Activated T-helper 1 cell treated with anti-CD3 and anti-CD28 coated beads, Interleukin-12 subunit alpha, Interleukin-12 subunit beta, Interleukin-2, Interleukin-4 antibody, amounts not matched to agents 30 ng/mL and 10 ng/mL and 1 ng/mL, durations not matched to agents 14 hours and 24 hours and 36 hours (primary cell): ENCODE measurements at places on chromosomes 4 and X. TPM values are rescaled to one million over a fixed set of nuclear protein-coding genes. Genes with fewer than 3 reads are reported as not detected.

DNA sequence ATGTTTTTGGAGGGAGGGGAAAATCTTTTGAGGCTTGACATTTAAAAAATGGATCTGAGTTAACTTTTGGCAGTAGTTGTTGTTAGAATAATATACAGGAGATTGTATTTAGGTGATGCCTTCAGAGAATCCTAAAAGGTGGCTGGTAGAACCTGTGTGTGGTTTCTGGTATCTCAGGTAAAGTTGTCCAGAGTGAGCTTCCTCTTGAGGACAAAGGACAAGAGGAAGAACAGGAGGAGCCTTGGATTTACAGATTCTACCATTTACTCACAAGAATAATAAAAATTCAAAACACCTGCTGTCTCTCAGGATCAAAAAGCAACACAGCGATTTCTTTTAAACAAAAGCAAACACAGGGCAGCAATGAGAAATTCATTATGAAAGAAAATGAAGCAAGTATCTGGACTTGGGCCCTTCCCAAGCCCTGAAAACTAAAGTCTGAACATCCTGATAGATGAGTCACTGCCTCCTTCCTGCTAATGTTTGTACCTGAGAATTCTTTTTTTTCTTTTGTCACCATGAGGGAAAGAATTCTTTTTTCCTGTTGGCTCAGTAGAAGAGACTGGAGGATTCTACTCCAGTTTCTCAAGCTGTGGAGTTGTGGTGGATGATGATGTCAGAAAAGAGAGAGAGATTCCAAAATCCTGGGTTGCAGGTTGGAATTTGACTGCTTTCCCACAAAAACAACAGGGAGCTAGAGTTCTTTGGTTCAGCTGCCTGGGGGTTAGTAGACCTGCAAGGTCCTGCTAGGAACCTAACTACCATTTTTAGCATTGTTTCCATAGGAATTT, 31.5 kb upstream of the RAPGEF2 start:
- H3K27ac ChIP-seq = no peak overlapping the region
- H3K4me3 ChIP-seq = no peak overlapping the region

DNA sequence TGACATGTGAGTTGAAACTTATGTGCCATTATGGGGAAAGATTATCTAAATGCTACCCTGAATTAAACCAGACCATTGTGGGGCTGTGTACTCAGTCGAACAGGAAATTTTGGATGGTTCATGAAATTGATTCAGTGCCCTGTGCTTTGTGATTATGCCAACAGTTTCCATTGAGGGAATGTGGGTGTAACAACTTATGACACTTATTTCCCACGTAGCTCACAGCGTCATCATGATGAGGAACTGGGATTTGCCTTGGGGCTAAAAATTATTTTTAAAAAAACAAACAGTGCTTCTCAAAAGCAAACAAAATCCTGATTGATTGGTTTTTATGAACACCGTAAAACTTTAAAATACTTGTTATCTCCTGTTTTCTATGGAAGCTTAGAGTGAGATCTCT, 8.3 kb upstream of the CLTRN start:
- peaks cover 2% of the 10 kb centered on the region for H3K27me3 ChIP-seq
- H3K4me3 ChIP-seq = no peak overlapping the region
- no peak overlapping the region for H3K27ac ChIP-seq
- peaks cover 8% of the 10 kb centered on the region for H3K4me1 ChIP-seq
- no peaks in the 10 kb centered on the region for H3K36me3 ChIP-seq

DNA sequence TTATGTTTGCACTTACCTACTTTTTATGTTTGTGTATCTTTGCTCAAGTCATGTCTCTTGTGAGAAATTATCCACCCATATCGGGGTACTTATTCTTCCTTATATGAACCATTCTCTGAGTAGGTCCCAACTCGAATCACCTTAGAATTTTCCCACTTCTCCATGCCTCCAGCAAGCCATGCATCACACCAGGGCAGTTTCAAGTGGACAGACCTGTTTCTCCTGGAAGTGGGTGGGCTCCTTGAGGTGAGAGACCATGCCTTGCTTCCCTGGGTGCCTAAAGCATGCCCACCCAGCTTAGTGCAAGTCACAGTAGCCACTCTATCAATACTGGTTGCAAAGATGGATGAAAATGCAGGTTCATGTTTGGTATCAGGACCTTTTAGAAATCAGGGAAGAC, 187.2 kb downstream of the KIT start:
- no peaks in the 10 kb centered on the region for H3K36me3 ChIP-seq
- no peak for DNase-seq
- H3K27ac ChIP-seq = no peak overlapping the region
- H3K27me3 ChIP-seq = peaks cover 3% of the 10 kb centered on the region
- H3K4me1 ChIP-seq = no peaks in the 10 kb centered on the region

- DNase-seq = no peak
- no peak overlapping the region for H3K4me3 ChIP-seq
- H3K27me3 ChIP-seq = no peaks in the 10 kb centered on the region
- peak overlapping the region; percentile 61 for H3K27ac ChIP-seq
- peaks cover 31% of the 10 kb centered on the region for H3K36me3 ChIP-seq
Measured at GRCh38 chrX:153731117-153731844, 6.6 kb downstream of the ABCD1 start.

- no peak overlapping the region for H3K27ac ChIP-seq
- DNase-seq = no peak
- no peak overlapping the region for H3K4me3 ChIP-seq
- H3K27me3 ChIP-seq = peaks cover 1% of the 10 kb centered on the region
- no peaks in the 10 kb centered on the region for H3K4me1 ChIP-seq
Measured at GRCh38 chrX:113920661-113921060, 663.2 kb upstream of the HTR2C start.

GRCh38 chrX:130170752-130171445, 863 bp upstream of the RAB33A start:
- H3K27ac ChIP-seq = peak overlapping the region; percentile 86
- peaks cover 37% of the 10 kb centered on the region for H3K4me1 ChIP-seq
- H3K27me3 ChIP-seq = no peaks in the 10 kb centered on the region
- peak; percentile 51 for DNase-seq

DNA sequence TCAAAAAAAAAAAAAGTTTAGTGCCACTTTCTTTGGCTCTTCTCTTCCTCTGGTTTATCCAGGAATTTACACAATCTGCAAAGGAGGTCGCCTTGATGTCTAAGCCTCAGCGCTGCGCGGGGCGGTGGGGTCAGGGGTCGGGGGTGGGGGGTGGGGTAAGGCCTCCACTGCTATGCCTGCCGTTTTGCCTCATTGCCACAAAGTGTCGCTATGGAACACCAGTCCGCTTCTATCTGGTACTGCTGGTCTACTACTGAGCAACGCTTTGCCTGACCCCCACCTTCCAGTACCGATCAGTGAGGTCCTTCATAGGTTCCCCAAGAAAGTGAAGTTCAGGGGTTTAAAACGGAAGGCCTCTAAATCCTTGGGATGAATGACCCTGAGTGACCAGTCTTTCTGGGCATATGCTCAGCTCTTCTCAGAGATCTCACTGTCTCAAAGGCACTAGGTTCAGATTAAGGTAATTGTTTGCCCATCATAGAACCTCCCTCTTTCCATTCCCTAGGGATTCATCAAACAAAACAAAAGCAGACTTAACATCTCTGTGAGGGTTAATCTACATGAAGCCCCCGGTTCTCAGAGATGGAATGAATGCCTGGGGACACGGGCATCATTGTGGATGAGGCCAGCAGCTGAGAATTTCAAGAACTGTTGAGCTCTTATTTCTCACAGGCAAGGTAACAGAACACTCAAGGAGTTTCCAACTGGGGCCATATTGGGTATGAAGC, 16.9 kb upstream of the TSR2 start:
- H3K4me3 ChIP-seq = no peak overlapping the region
- DNase-seq = no peak
- no peaks in the 10 kb centered on the region for H3K36me3 ChIP-seq
- H3K27ac ChIP-seq = no peak overlapping the region

GRCh38 chrX:8194216-8194615, 23.1 kb upstream of the VCX2 start:
- no peaks in the 10 kb centered on the region for H3K4me1 ChIP-seq
- H3K4me3 ChIP-seq = no peak overlapping the region
- no peaks in the 10 kb centered on the region for H3K36me3 ChIP-seq
- H3K27me3 ChIP-seq = no peaks in the 10 kb centered on the region

GRCh38 chr4:59881632-59882031, 1318.5 kb upstream of the ADGRL3 start:
- no peaks in the 10 kb centered on the region for H3K27me3 ChIP-seq
- H3K4me3 ChIP-seq = no peak overlapping the region
- H3K27ac ChIP-seq = no peak overlapping the region
- no peak for DNase-seq
- no peaks in the 10 kb centered on the region for H3K4me1 ChIP-seq

DNA sequence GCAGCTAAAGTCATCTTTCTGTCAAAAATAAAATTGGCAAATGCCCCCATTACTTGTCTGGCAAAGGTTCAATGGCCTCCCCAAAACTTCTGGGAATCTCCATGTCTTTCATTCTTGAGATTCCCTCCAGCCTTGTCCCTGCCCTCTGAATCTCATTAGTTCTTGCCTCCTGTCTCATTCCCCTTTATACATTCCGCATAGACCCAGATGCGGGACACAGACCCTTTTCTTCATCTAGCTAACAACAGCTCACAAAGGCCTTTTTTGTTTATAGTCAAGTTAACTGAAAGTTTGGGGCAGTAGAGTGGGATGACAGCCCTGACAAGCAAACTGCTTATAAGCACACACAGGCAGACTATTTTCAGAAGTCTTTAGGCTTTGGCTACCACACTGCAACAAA, 306.1 kb upstream of the FAM241A start:
- H3K36me3 ChIP-seq = no peaks in the 10 kb centered on the region
- H3K27ac ChIP-seq = no peak overlapping the region
- no peaks in the 10 kb centered on the region for H3K27me3 ChIP-seq
- no peak for DNase-seq
- no peaks in the 10 kb centered on the region for H3K4me1 ChIP-seq
- no peak overlapping the region for H3K4me3 ChIP-seq

DNA sequence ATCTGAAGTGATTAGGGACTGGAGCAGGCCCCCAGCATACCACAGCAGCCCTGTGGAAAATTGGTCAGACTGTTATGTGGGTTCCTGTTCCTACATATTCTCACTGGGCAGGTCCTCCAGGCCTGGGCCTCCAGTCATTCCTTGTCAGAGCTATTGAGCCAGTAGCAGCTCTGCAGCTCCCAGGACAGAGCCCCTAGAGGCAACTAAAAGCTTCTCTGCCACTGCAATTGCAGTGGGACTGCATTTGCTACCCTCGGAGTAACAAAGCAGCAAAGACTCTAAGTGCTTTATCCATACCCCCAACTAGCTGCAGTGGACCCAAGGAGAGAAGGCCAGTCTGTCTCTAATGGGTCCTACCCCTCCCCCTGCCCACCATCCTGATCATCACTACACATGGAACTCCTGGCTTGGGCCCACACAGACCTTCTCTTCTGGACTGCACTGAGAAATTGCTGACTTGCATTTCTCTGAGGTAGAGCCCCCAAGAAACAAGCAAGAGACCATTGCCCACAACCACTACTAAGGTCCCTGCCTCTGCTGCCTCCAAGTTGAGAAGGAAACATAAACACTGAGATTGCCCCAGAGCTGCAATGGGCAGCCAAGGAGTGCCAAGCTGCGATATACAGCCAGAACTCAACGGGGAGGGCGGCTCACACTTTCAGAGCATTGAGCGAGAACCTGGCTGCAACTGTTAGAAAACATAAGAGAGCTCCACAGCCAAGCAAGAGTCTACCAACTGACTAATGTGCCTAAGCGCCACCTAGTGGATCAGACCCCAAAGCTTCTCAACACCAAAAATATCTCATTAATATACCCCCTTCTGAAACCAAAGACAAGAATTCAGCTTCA, 738.7 kb upstream of the NDST4 start:
- H3K4me1 ChIP-seq = no peaks in the 10 kb centered on the region
- DNase-seq = no peak
- H3K4me3 ChIP-seq = no peak overlapping the region
- H3K27me3 ChIP-seq = no peaks in the 10 kb centered on the region
- H3K36me3 ChIP-seq = no peaks in the 10 kb centered on the region

GRCh38 chr4:181331214-181331613, 912.0 kb upstream of the TENM3 start:
- peaks cover 1% of the 10 kb centered on the region for H3K36me3 ChIP-seq
- no peak overlapping the region for H3K4me3 ChIP-seq
- no peaks in the 10 kb centered on the region for H3K4me1 ChIP-seq
- no peak for DNase-seq

GRCh38 chr4:9800848-9801247, 19.4 kb downstream of the DRD5 start:
- no peaks in the 10 kb centered on the region for H3K36me3 ChIP-seq
- H3K27me3 ChIP-seq = peaks cover 14% of the 10 kb centered on the region
- H3K4me3 ChIP-seq = no peak overlapping the region
- DNase-seq = no peak

DNA sequence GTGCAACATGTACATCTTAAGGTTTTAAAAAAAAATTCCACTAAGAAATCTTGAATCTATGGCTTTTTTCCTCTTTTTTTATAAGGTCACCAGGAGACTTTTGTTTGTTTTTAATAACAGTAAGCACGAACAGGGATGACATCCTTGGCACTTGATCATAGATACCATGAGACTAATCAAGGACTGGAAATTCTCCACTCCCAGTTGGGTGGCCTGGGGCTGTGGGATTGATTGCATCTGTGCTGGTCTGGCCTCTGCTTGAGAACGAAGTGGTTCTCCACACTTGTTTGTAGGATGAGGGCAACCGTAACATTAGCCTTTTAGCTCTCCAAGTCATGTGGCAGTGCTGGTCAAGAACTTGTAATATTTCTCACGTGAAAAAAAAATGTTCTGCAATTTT, 35.4 kb downstream of the SNX25 start:
- no peak for DNase-seq
- peaks cover 30% of the 10 kb centered on the region for H3K4me1 ChIP-seq
- no peak overlapping the region for H3K27ac ChIP-seq
- H3K4me3 ChIP-seq = no peak overlapping the region

GRCh38 chr4:99759346-99759984, 57.2 kb upstream of the DAPP1 start:
- H3K27me3 ChIP-seq = no peaks in the 10 kb centered on the region
- H3K27ac ChIP-seq = no peak overlapping the region
- no peak overlapping the region for H3K4me3 ChIP-seq
- H3K4me1 ChIP-seq = peaks cover 11% of the 10 kb centered on the region

GRCh38 chr4:68349279-68349648, 626 bp downstream of the YTHDC1 start:
- peaks cover 41% of the 10 kb centered on the region for H3K4me1 ChIP-seq
- DNase-seq = peak; percentile 8
- H3K27me3 ChIP-seq = peaks cover 9% of the 10 kb centered on the region
- H3K27ac ChIP-seq = peak overlapping the region; percentile 96
- H3K36me3 ChIP-seq = peaks cover 10% of the 10 kb centered on the region
- H3K4me3 ChIP-seq = peak overlapping the region; percentile 91

- no peak for DNase-seq
- H3K36me3 ChIP-seq = no peaks in the 10 kb centered on the region
- no peak overlapping the region for H3K4me3 ChIP-seq
Measured at GRCh38 chr4:3344596-3344995, 51.8 kb downstream of the RGS12 start.

- H3K36me3 ChIP-seq = no peaks in the 10 kb centered on the region
- no peaks in the 10 kb centered on the region for H3K4me1 ChIP-seq
- no peak overlapping the region for H3K27ac ChIP-seq
- H3K4me3 ChIP-seq = no peak overlapping the region
- H3K27me3 ChIP-seq = no peaks in the 10 kb centered on the region
Measured at GRCh38 chr4:86675548-86675947, 81.4 kb downstream of the PTPN13 start.

- H3K4me3 ChIP-seq = no peak overlapping the region
- peaks cover 11% of the 10 kb centered on the region for H3K36me3 ChIP-seq
- DNase-seq = no peak
- no peaks in the 10 kb centered on the region for H3K27me3 ChIP-seq
- no peak overlapping the region for H3K27ac ChIP-seq
Measured at GRCh38 chr4:122900314-122900713, 22.1 kb downstream of the NUDT6 start.

IL1RAPL1 gene
- not detected in 2 replicates for total RNA-seq

TMEM31 gene
- total RNA-seq = not detected in 2 replicates

LRIT3 gene
- total RNA-seq = 0.15 TPM in 1 of 2 replicates, not detected in the other

BGN gene
- total RNA-seq = not detected in 2 replicates

GPR82 gene
- total RNA-seq = 0.08 and 0.49 TPM in 2 replicates

NPY5R gene
- total RNA-seq = not detected in 2 replicates

PFKFB1 gene
- 0.39 and 0.93 TPM in 2 replicates for total RNA-seq
